Head of caudate nucleus (tissue), 42 donors: ENCODE measurements at places on chromosomes 4 and X.

- DNase-seq = no peak
Observed at GRCh38 chr4:10608501-10609219, 75.9 kb downstream of the CLNK start.

- no peak for DNase-seq
Observed at GRCh38 chrX:24375600-24376131, 15.2 kb downstream of the SUPT20HL1 start.

DNA sequence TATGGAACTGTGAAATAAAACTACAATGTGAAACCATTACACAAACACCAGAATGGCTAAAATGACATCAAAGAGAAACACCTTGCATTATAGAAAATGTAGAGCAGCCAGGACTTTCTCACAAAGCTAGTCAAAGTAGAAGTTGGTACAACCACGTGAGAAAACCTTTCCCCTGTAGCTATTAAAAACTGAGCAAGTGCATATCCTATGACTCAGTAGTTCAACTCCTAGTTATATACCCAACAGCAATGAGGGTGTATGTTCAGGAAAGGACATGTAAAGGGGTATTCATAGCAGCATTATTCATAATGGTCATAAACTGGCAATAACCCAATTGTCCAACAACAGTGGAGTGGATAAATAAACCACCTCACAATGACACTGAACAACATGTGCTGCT lies 177.5 kb upstream of the NUDT10 start:
- no peak for DNase-seq

DNA sequence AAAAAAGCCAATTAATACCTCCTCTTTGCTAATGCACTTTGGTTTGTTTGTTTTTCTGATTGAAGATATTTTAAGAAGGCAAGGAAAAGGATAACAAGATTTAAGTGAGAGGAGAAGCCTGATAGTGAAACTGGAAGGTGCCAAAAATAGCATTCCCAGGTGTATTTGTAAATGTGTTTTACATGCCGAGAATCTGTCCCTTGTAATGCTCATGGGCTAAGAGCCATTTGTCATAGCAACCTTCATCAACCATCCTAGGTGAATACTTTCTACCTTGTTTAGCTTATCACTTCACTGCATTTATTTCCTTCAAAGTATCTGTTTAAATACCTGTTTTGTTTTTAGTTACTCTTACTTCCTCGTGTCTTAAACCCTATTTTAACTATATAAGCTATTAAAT lies 127.8 kb downstream of the KCTD8 start:
- no peak for DNase-seq

DNA sequence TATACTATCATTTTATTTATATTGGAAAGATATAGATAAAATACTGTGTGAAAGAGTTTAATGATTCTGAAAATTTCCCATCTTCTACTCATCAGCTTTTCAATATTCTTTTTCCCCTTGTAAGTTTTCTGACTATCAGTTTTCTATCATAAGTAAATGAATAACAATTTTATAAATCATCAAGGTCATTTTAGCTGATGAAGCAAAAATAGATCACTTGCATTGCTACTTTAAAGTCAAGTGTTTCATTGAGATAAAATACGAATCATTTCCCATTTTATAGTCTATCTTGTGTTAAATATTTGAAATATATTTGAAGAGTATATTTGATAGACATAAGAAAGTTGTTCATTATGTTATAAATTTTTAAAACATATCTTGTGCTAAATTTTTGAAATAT lies 811.0 kb upstream of the GALNTL6 start:
- no peak for DNase-seq
